GM03348 (cell line): ENCODE measurements at places on chromosomes 16 and 17.

DNA sequence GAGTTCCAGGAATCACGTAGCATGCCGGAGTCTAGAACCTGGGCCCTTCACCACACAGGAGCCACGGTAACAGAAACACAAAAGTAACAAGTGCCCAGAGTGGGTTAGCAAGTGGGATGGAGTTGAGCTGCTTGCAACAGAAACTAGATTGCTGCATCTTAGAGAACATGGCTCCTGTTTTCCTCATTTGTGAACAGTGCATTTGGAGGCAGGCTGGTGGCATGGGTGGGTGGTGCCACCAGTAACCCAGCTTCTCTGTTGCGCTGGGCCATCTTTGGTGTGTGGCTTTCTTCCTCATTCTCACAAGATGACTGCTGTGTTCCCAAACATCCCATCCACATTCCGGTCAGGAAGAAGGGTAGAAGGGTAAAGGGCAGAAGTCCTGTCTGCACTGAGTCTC, 95.5 kb downstream of the KATNIP start:
- DNase-seq = no peak

- DNase-seq = peak; percentile 8
These were observed 370.1 kb downstream of the ZFHX3 start for GRCh38 chr16:72677662-72678447.

GRCh38 chr17:74345433-74346241, 16.0 kb downstream of the BTBD17 start:
- DNase-seq = no peak

DNA sequence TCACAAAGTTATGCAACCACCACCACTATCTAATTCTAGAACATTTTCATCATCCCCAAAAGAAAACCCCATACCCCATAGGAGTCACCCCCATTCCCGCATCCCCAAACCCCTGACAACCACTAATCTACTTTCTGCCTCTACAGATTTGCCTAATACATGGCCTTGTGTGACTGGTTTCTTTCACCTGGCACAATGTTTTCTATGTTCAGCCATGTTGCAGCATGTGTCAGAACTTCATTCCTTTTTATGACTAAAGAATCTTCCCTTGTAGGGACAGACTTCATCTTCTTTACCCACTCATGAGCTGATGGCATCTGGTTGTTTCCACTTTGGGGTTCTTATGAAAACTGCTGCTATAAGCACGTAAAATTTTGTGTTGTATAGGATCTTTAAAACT, 34.6 kb downstream of the CYTH1 start:
- DNase-seq = no peak

DNA sequence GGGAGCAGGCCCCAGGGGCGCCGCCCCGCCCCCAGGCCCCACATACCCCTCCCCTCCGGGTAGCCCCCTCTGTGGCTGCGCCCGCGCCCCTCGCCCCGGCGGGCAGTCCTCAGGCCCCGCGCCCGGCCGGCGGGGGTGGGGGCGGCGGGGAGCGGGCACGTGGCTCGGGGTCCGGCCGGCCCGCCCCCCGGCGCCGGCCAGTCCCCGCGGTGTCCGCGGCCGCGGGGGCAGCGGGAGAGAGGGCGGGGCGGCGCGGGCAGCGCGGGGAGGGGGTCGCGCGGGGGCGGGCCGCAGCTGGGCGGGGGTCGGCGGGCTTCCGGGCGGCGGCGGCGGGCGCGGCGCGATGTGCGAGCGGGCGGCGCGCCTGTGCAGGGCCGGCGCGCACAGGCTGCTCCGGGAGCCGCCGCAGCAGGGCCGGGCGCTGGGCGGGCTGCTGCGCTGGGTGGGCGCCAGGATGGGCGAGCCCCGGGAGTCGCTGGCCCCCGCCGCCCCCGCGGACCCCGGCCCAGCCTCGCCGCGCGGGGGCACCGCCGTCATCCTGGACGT, 335 bp downstream of the NECAB2 start:
- DNase-seq = peak; percentile 65

- no peak for DNase-seq
These were observed 4.6 kb downstream of the CD300LB start for GRCh38 chr17:74526681-74527080.
